Peyer's patch (tissue), 4 donors: ENCODE measurements at places on chromosomes 16 and 17. TPM values are rescaled to one million over a fixed set of nuclear protein-coding genes. Genes with fewer than 3 reads are reported as not detected.

DNA sequence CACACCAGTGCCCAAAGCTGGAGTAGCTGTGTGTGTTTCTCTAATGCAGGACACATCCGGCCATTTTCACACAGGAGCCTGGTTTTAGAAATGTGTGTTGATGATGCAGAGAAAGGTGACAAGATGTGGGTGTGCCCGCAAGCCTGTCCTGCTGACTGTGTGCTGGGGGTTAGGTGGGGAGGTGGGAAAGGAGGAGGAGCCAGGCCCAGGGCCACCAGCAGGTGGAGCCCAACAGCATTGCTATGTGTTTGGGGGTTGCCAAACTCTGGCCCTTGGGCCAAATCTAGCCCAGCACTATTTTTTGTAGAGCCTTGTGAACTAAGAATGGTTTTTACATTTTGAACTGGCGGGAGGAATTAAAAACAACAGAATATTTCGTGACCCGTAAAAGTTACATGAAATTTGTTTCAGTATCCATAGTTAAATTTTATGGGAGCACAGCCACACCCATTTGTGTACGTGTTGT is 61.7 kb upstream of the LGALS9 start:
- DNase-seq: peak; percentile 61
- peak overlapping the region; percentile 70 for H3K27ac ChIP-seq
- peaks cover 5% of the 10 kb centered on the region for H3K4me1 ChIP-seq
- no peaks in the 10 kb centered on the region for H3K36me3 ChIP-seq

DNA sequence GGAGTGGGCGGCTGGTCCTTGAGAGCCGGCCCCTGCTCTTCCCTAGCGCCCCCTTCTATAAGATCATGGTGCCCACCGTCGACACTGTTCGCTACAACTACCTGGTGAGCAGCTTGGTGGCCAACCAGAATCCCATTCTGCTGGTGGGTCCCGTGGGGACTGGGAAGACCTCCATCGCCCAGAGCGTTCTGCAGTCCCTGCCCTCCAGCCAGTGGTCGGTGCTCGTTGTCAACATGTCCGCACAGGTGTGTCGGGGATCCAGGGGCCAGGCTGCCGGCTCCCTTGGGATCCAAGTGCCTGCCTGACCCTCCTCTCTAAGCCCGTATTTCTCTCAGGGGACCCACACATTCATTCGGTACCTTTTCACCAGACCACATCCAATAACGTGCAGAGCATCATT is 41.4 kb upstream of the KDM6B start:
- no peak overlapping the region for H3K4me3 ChIP-seq
- no peaks in the 10 kb centered on the region for H3K36me3 ChIP-seq
- no peaks in the 10 kb centered on the region for H3K4me1 ChIP-seq
- no peaks in the 10 kb centered on the region for H3K27me3 ChIP-seq

ITGAD gene
- not detected for total RNA-seq

C17orf107 gene
- total RNA-seq: 5.0 TPM

DNA sequence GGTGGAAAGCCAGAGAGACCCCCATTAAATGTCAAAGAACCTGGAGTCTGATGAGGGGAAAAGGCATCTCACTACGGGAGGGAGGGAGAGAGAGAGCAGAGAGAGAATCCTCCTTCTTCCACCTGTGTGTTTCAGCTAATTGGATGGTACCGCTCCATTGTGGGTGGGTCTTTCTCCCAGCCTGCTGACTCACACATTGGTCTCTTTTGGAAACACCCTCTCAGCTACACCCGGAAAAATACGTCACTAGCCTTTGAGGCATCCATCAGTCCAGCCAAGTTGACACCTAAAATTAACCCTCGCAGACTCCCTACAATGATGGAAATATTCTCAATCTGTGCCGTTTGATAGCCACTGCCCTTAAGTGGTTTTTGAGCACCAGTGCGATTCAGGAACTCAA is 100.4 kb downstream of the ELAC2 start:
- H3K4me1 ChIP-seq: no peaks in the 10 kb centered on the region
- DNase-seq: no peak
- no peaks in the 10 kb centered on the region for H3K36me3 ChIP-seq
- no peak overlapping the region for H3K4me3 ChIP-seq
- H3K27ac ChIP-seq: no peak overlapping the region

GRCh38 chr16:87626401-87626800 is 24.1 kb downstream of the JPH3 start:
- no peaks in the 10 kb centered on the region for H3K4me1 ChIP-seq
- no peak overlapping the region for H3K27ac ChIP-seq
- DNase-seq: no peak
- no peaks in the 10 kb centered on the region for H3K27me3 ChIP-seq
- H3K4me3 ChIP-seq: no peak overlapping the region
- no peaks in the 10 kb centered on the region for H3K36me3 ChIP-seq

DNA sequence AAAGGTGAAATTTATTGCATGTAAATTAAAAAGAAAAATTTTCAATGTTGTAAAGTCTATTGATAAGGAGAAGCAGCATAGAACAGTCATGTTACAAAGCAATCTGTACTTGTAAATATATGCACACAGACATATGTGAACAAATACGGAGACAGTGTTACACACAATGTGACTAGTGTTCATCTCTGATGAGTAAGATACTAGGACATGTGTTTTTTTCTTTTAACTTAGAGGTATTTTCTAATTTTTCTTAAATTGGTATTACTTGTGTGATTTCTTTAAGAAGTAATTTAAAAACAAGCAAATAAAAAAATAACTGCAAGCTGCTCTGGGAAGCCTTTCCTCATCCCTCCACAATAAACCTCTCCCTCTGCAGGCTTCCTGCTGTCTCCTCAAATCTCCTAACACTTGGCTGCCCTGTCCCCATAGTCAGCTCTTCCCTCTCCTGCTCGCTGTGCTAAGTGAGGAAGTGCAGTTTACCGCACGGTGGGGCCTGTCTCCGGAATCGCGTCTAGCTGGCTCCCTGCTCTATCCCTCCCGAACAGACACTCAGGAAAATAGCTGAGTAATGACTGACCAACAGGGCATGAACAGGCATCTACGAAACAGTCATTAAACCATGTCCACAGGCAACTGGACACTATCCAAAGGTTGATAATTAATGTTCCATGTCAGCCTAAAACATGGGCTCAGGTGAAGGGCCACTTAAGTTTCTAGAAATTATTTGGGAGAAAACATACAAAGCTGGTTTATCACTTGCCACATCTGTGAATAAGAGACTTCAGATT is 35.9 kb downstream of the CMTM4 start:
- no peak for DNase-seq
- H3K4me1 ChIP-seq: no peaks in the 10 kb centered on the region
- H3K27me3 ChIP-seq: no peaks in the 10 kb centered on the region
- H3K27ac ChIP-seq: no peak overlapping the region
- H3K4me3 ChIP-seq: no peak overlapping the region
- H3K36me3 ChIP-seq: no peaks in the 10 kb centered on the region

- peak overlapping the region; percentile 56 for H3K4me3 ChIP-seq
- H3K27ac ChIP-seq: no peak overlapping the region
- no peaks in the 10 kb centered on the region for H3K27me3 ChIP-seq
- DNase-seq: peak; percentile 36
- H3K36me3 ChIP-seq: no peaks in the 10 kb centered on the region
These were observed 260.2 kb downstream of the ZFHX3 start for GRCh38 chr16:72787514-72788268.

RUNDC3A gene
- 0.88 TPM for total RNA-seq

DNA sequence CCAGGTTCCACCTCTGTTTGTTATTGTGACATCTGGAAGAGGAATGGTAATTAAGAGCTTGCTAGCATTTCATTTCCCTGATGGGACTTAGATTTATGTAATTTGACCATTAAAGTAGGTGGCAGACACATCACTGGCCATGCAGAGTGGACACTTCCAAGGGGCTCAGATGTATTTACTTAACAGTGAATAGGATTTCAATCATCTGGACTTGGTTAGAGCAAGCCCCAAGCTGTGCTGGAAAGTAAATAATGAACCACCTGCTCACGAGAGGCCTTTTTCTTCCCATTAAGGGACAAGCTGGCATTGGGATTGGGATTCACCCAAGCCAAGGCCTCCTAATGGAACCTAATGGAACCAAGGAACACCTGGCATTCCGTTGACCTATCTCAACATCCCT is 395.3 kb downstream of the HS3ST4 start:
- no peak for DNase-seq
- H3K36me3 ChIP-seq: no peaks in the 10 kb centered on the region
- H3K4me1 ChIP-seq: no peaks in the 10 kb centered on the region

ODF4 gene
- total RNA-seq: not detected

DNA sequence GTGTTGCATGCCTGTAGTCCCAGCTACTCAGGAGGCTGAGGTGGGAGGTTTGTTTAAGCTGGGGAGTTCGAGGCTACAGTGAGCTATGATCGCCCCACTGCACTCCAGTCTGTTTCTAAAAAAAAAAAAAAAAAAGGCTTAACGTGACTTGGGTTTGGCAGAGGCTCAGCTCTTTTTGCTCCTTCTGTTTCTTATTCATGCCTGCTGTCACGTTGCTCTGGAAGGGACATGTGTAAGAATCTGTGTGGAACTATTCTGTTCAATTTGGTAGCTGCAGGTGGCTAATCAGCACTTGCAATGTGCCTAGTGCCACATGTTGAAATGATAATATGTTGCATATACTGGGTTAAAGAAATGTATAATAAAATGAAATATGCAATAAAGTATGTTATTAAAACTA is 20.9 kb upstream of the SYT17 start:
- no peaks in the 10 kb centered on the region for H3K27me3 ChIP-seq
- no peaks in the 10 kb centered on the region for H3K4me1 ChIP-seq
- DNase-seq: no peak
- no peaks in the 10 kb centered on the region for H3K36me3 ChIP-seq

GRCh38 chr17:57948169-57948554 is 7.0 kb downstream of the CUEDC1 start:
- H3K4me3 ChIP-seq: no peak overlapping the region
- DNase-seq: no peak
- H3K27me3 ChIP-seq: no peaks in the 10 kb centered on the region
- peak overlapping the region; percentile 96 for H3K27ac ChIP-seq
- no peaks in the 10 kb centered on the region for H3K36me3 ChIP-seq

ASGR1 gene
- total RNA-seq: 0.88 TPM

DNA sequence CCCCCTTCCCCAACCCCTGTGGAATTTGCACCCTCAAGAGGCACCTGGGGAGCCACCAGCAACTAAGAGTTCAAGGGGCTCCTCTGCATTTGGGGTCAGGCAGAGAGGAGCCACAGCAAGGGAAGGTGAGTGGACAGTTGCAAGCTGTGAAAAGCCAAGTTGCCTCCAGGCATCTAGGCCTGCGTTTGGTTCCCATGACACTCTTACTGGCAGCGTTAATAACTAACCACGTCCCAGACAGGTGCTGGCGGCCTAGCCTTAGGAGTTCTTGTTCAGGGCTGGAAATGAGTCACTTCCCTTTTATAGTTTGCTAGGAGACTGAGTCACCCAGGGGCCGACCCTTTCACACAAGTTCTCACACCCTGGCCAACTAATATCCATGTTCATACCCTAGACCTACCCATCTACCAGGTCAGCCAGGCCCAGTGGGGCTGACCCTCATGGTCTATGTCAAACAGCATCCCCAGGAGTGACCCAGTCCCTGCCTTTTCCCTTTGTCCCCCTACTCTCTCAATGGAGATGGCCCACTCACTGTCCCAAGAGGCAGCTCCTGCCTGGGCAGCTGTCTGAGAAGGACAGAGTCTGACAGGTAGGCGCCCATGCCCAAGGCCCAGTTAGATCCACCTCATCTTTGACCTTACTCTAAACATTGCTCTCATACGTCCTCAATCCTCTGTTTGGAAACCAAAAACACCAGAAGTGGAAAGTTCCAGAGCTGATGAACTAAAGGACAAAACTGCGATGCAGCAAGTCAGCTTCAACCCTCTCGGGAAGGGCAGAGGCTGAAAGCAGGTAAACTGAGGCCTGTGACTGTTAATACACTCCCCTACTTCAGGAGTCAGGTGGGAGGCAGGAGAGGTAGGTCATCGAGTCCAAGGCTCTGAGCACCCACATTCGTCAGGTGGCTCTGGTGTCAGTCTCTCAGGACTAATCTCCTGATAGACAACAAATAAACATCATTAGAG is 300.6 kb downstream of the SOX9 start:
- H3K27ac ChIP-seq: no peak overlapping the region
- H3K27me3 ChIP-seq: no peaks in the 10 kb centered on the region
- no peaks in the 10 kb centered on the region for H3K36me3 ChIP-seq
- peak; percentile 81 for DNase-seq
- H3K4me1 ChIP-seq: peaks cover 3% of the 10 kb centered on the region

GRCh38 chr17:41655611-41656111 is 31.3 kb upstream of the KRT17 start:
- peak overlapping the region; percentile 99 for H3K27ac ChIP-seq
- H3K36me3 ChIP-seq: no peaks in the 10 kb centered on the region
- peak; percentile 93 for DNase-seq
- H3K4me3 ChIP-seq: no peak overlapping the region

- no peaks in the 10 kb centered on the region for H3K27me3 ChIP-seq
- DNase-seq: no peak
- H3K4me3 ChIP-seq: no peak overlapping the region
- H3K4me1 ChIP-seq: no peaks in the 10 kb centered on the region
- no peak overlapping the region for H3K27ac ChIP-seq
These were observed 33.5 kb downstream of the MGAT5B start for GRCh38 chr17:76901542-76902197.

- peaks cover 6% of the 10 kb centered on the region for H3K4me1 ChIP-seq
- DNase-seq: peak; percentile 77
- peak overlapping the region; percentile 87 for H3K4me3 ChIP-seq
- no peaks in the 10 kb centered on the region for H3K36me3 ChIP-seq
- no peaks in the 10 kb centered on the region for H3K27me3 ChIP-seq
These were observed 717 bp upstream of the CNP start for GRCh38 chr17:41965694-41966462.

DNA sequence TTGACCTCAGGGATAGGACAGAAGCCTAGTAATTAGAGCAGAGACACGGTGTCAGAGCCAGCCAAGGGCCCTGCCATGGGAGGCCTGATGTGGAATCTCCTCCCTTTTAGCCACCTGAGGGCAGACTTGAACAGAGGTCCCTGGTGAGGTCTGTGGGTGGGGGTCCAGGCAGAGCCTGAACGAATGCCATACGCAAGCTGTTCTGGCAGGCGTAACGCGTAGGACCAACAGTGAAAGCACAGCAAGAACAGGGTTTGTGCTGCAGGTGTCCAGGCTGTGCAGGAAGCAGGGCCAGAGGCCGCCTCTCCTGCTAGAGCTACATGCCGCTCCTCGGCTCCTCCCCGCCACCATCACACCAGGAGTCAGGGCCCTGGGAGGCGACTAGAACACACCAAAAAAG is 81.9 kb upstream of the TBX2 start:
- no peaks in the 10 kb centered on the region for H3K36me3 ChIP-seq
- H3K4me1 ChIP-seq: no peaks in the 10 kb centered on the region
- no peaks in the 10 kb centered on the region for H3K27me3 ChIP-seq
- no peak overlapping the region for H3K27ac ChIP-seq

DNA sequence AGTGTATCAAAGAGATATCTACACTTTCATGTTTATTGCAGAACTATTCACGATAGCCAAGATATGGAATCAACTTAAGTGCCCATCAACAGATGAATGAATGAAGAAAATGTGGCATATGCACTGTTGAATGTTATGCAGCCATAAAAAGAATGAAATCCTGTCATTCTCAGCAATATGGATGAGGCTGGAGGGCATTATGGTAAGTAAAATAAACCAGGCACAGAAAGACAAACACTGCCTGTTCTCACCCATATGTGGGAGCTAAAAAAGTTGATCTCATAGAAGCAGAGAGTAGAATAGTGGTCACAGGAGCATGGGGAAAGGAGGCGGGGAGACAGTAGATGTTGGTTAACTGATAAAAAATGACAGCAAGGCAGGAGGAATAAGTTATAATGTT is 561.8 kb downstream of the TOX3 start:
- H3K27ac ChIP-seq: no peak overlapping the region
- H3K36me3 ChIP-seq: no peaks in the 10 kb centered on the region
- no peak for DNase-seq
- H3K27me3 ChIP-seq: no peaks in the 10 kb centered on the region
- no peak overlapping the region for H3K4me3 ChIP-seq
